ENCODE measurements at places on chromosomes 4 and X.

- DNase-seq = no peak
Observed at GRCh38 chr4:184457535-184458249, 16.7 kb downstream of the IRF2 start.

DNA sequence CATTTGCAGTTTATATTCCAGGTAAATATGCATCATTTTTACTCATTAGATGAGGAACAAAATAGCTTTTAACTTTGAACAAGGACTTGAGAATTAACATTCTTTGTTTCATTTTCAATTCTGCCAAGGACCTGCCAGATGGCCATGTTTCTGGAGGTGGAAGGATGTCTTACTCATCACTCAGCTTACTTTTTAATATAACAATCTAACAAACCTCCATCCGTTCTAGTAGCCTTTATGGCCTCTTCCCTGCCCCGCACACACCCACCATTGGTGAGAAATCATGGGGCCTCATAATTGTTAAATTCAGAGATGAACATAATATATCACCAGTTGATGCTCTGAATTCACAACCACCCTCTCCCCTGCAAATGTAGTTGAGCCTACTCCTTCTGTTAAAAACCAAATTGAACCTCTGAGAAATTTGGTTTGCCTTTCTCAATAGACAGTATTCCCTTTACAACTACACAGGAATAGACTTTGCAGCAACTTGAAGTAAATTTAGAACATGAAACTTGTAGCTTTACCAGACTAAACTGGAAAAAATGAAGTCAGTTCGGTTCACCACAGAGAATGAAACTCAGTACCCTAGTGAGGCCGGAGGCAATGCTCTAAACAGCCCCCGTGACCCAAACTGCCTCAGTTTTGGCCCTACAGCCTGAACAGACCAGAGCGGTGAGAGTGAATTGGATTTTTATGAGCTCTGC lies 50.1 kb upstream of the ACSL4 start:
- no peak for DNase-seq

- no peak for DNase-seq
Observed at GRCh38 chrX:120697053-120697452, 67.2 kb upstream of the C1GALT1C1 start.

DNA sequence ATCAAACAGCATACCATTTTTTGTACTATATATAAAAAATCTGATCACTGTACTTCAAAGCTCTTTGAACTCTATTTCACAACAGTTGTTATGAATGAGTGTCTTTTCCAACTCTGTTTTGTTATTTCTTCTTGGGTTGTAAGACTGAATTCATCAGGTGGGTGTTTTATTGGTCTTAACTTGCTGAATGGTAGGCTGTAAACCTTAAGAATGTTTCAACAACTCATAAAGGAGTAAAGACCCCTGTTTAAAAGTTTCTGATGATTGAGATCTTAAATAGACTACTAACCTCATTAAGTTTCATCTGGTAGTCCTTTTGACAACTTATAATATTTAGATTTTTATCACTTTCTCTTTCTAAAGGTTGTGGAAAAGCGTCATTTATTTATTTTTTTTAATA lies 18.4 kb upstream of the STAG2 start:
- DNase-seq = no peak

- no peak for DNase-seq
Observed at GRCh38 chr4:25788703-25789238, 74.0 kb downstream of the SEL1L3 start.

GRCh38 chr4:86596807-86597206 lies 2.7 kb downstream of the PTPN13 start:
- DNase-seq = no peak

- no peak for DNase-seq
Observed at GRCh38 chr4:13584481-13584880, 40.2 kb upstream of the NKX3-2 start.

GRCh38 chrX:47574076-47574546 lies 8.1 kb upstream of the TIMP1 start:
- DNase-seq = no peak

DNA sequence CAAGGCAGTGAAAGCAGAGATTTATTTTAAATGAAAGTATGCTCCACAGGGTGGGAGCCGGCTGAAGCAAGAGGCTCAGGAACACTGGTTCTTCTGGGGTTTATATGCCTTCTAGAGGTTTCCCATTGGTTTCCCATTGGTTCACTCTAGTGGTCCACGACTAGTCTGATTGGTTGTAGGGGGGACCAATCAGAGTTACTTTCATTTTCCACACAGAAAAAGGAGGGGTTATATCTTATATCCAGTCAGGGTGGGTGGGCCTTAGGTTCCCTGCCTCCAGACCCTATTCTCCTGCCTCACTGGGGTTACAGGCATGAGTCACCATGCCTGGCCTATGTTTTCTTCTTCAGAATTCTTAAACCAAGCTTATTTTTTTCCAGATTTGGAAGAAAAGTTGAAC lies 101.6 kb downstream of the KLHL8 start:
- no peak for DNase-seq

- no peak for DNase-seq
Observed at GRCh38 chr4:152045449-152045806, 284.6 kb upstream of the GATB start.

DNA sequence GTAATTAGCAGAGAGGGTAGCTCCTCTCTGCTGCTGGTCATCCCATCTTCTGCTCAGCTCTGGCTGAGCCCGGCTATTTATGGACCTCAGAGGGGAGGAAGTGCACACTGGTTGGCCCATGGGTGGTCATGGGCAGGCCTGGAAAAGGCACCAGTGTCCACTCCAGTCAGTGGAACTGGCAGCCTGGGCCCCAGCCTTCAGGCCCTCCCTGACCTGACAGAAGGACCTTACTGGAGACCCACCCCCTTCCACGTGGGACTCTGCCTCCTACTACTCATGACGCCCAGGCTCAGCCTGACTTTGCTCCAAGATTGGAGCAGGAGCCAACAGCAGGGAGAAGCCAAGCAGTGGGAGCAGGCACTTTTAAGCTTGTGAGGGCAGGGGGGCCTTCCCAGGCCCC lies 8.0 kb upstream of the ART3 start:
- no peak for DNase-seq

DNA sequence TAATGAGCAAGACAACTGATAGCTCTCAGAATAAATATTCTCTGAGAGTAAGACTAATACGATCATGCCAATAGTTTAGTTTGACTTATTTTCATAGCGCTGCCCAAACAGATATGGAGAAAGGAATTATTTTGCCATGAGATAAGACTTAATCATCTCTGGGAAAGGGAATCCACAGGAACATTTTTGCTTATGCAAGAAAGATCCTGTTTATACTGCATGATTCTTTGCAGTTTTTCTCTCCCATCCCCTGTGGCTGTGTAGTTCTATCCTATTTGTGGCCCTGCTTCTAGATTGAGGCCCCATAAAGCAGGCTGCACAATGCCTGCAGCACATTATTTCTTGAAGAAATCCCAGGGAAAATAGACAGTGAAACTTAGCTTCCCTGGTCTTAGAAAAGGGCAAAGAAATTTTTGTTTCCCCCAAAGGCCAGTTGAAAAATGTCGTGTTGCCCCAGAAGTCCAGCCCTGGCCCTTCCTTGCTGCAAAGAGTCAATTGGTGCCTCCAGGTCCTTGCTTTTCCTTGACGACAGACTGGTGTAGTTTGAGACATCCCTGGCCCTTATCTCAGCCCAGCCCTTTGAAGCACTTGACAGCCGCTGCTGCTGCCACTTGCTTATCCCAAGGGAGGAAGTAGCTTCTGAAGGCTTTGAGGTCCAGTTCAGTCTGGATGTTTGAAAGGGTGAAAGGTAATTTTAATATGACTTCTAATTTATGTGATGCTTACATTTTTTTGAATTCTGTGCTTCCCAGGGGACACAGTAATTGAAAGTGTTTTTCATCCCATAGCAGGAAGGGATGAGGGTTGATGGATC lies 45.0 kb upstream of the SH3RF1 start:
- DNase-seq = no peak

DNA sequence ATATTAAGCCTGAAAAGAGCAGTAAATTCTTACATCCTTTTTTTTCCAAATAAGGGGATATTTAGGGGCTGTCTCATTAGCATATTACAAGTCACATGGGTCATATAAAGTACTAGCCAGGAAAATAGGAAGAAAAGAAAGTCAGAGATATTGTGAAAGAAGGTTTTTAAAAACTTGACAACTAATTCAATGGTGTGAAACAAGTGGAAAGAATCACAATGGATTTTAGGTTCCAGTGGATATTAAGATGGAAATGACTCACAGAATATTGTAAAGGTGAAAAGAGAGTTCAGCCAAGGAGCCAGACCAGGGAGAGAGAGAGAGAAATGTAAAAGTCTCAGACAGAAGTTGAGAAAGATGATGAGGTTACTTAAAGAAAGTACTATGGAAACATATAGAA lies 297.2 kb downstream of the IQCM start:
- no peak for DNase-seq

DNA sequence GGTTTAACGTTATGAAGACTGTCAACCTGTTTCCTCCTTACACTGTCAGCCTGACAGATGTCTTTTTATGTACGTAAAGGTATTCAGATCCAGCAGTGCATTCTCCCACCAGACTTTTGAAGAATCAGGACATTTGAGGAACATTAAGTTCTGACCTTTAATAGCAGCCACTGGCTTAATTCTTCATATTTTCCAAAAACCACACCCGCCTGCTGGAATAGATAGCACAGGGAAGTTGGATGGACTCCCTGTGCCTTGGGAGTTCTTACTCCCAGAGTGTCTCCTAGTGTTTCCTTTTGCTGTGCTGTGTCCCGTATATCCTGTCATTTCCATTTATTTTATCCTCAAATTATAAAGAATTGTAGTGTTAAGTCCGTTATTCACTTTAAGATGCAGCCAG lies 94.5 kb downstream of the AFF1 start:
- no peak for DNase-seq

DNA sequence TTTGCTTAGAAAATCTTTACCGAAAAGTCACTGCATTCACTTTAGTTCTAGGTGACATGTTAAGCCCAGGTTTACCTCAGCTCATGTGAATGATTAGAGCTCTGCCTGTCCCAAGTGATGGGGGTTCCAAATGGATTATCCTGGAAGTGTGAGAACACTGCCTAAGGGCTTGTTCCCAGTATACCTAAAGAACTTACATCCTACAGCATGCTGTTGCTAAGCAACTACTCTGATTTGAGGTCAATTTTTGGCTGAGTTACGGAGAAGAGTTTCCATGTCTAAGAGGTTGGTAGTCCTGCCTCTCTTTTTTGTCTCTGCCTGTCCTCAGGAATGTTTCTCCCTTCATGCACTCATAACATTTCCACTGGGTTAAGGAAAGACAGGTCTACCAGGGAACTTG lies 67.6 kb upstream of the UGT2B15 start:
- DNase-seq = no peak

- no peak for DNase-seq
Observed at GRCh38 chr4:82648356-82648755, 86.6 kb upstream of the TMEM150C start.

GRCh38 chrX:150548251-150548650 lies 20.2 kb upstream of the MTM1 start:
- DNase-seq = no peak

DNA sequence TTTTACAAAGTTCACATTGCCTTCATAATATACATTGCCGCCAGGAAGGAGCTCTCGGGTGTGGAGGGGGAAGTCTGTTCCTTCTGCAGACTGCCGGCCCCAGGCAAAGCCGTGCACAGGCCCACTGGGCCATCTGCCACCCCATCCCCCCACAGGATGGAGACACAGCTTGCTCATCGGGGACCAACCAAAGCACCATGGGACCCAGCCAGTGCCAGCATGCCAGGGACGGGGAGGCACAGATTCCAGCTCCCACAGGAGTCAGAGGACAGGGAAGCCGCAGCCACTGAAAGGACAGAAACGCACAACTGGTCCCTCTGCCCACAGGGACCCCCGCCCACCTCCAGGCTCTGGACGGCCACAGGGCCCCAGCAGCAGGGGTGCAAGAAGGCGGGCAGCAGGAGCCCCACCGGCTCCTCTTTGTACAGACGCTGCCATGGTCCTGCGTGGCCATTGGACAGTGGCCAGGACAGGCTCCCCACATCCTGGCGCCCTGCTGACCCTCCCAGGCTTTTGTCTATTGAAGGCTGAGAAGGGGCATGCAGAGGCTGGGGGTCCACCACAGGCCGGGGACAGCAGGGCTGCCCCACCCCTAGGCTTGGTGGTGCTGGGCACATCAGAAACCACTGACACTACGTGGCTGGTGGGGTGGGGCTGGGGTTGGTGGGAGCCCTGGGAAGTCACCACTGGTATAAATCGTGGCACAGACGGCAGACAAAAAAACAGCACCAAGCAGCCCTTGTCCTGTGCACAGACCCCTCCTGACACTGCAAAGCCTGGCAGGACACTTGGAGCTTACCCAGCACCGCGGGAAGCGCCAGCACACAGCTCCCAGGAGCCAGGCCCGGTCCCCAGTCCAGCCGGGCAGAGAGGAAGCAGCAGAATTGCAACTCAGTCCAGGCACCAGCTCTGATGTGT lies 89.0 kb downstream of the FAM53A start:
- no peak for DNase-seq

GRCh38 chr4:177016541-177017141 lies 223.9 kb upstream of the VEGFC start:
- no peak for DNase-seq

DNA sequence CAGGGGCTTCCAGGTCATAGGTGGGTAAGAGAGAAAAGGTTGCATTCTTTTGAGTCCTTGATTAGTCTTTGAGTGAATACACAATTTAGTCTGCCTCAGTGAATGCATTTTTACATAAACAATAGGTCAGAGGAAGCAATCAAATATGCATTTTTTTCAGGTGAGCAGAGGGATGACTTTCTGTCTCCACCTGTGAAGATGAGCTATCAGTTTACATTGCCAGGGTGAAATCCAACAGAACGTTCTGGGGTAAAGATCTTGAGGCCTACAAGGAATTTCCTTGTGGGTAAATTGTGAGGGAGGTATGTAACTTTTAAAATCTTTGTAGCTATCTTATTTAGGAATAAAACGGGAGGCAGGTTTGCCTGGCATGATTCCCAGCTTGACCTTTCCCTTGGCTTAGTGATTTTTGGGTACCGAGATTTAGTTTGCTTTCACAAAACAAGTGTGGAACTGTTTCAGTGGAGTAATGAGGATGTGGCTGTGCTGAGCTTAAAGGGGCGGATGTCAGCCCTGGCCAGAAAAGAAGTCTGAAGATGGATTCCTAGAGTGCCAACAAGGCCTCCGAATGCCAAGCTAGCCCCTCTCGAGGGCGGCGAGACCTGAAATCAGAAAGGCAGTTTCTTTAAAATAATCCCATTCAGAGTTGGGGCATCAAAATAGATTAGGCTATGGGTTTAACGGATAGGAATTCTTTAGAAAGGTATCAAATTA lies 29.5 kb downstream of the TMEM131L start:
- no peak for DNase-seq

GRCh38 chr4:22848332-22848731 lies 155.6 kb downstream of the GBA3 start:
- DNase-seq = no peak

GRCh38 chrX:49184294-49185281 lies 1.6 kb downstream of the PRICKLE3 start:
- DNase-seq = no peak

- no peak for DNase-seq
Observed at GRCh38 chr4:70392057-70392776, 5.5 kb upstream of the OPRPN start.

DNA sequence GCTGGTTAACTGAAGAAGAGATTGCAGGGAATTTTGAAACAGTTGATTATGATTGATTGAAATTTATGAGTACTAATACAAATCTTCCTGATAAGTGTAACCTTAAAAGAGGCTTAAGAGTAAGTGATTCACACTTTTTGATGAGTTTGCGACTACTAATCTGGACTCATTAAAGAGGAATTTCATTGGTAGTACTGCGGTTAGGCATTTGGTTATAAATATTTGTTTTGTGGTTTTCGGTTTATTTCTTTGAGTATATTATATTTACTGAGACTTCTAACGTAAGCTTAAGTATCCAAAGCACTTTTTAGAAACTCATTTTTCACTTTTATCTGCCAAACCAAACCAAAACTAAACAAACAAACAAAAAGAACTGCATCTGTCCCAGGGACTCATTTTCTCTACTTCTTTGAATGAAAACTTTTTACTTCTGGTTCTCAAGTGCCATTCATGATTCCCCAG lies 20.7 kb downstream of the SLIT2 start:
- DNase-seq = no peak

All from stimulated activated CD8-positive, alpha-beta memory T cell treated with anti-CD3 and anti-CD28 coated beads, Interleukin-4, amount 100 ng/mL, for 24 hours (primary cell).